ENCODE measurements at places on chromosomes 13 and 19.

- no peak for DNase-seq
These were observed 142.4 kb downstream of the MYCBP2 start for GRCh38 chr13:77184455-77184854.

DNA sequence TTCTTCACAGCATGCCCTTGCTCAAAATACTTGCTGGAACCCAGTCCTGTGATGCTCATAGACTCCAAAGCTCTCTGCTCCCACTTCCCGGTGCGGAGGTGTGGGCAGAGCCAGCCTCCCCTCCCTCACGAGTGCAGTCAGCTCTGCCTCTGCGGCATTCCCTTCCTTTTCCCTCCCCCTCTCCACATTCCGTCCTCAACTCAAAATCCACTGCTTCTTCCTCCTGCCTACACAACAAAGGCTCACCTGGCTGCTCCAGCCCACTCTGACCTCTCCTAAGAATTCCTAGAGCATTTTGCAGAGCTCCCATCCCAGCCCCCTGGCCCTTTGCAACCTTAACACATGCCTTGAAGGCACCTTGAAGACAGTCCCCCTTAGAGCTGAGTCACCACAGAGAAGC, 527.9 kb downstream of the MYO16 start:
- DNase-seq = no peak

GRCh38 chr19:47549261-47549862, 23.6 kb downstream of the ZNF541 start:
- no peak for DNase-seq

DNA sequence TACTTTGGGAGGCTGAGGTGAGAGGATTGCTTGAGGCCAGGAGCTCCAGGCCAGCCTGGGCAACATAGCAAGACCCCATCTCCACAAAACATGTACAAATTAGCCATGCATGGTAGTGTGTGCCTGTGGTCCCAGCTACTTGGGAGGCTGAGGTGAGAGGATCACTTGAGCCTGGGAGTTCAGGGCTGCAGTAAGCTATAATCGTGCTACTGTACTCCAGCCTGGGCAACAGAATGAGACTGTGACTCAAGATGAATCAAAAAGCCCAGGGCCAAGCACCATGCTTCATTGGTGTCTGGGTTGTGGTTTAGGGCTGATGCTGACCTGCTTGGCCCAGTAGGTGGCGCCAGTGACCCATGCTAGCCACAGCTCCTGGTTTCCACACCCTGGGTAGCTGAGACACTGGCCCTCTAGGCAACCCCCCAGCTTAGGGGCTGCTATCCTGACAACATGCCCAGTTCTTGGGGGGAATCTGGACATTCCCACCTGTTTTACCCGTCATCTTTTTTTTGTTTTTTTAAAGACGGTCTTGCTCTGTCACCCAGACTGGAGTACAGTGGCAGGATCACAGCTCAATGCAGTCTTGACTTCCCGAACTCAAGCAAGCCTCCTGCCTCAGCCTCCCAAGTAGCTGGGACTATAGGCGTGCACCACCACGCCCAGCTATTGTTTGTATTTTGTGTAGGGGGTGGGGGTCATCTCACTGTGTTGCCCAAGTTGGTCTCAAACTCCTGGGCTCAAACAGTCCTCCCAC, 5.5 kb downstream of the CCDC124 start:
- peak; percentile 60 for DNase-seq

DNA sequence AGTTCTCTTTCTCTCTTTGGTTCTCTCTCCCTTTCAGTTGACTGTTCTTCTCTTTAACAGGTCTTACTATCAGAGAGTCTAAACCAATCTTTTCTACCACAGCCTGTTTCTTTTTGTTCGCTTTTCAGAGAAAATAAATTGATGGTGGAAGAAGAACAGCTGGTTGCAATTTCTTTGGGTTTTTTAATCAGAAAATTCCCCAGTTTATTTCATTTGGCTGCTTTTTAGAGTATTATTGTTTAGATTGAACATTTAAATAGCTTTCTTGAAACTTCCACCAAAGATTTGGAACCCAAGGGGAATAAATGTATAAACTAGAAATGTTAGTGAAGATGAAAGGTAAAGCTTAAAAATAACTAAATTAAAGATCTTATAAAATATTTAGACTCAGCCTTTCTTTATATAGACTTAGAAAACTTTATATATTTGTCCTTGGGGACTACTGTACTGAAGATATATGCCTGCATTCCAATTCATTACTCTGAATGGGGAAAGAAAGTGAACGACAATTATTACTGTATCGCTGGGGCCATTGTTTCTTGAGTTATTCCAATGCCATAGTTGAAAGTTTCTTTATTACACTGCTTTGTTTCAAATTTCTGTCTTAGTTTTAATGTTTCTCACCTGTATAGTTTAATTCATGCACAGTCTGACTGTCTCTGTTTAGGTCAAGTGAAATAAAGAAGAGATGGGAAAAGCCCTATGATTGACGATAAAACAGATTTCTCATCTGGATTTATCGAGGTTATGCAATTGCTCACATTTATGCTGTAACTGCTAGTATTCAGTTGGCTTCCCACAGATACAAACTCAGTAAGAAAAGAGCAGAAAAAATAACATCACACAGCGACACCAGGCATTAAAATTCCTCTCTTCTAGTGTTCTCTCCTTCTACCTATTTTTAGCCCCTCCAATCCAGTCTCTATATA, 169.4 kb upstream of the CSNK1A1L start:
- no peak for DNase-seq

DNA sequence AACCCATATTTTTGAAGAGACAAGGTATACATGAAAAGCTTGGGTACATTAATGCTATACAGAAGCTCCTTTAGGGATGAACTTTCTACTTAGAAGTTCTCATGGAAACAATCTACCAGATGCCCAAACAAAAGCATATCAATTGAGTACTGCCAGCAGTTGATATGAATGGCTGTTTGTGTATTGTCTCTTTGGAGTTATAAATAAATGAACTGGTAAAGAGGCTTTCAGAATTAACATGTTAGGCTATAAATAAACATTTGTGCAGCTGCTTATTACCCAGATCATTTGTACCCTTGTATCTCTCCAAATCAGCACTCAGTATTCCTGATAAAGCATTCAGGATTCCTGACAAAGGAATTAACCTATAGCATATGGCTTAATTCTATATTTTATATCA, 418.9 kb downstream of the FGF14 start:
- DNase-seq = no peak

GRCh38 chr19:588741-589692, 664 bp upstream of the HCN2 start:
- DNase-seq = no peak

DNA sequence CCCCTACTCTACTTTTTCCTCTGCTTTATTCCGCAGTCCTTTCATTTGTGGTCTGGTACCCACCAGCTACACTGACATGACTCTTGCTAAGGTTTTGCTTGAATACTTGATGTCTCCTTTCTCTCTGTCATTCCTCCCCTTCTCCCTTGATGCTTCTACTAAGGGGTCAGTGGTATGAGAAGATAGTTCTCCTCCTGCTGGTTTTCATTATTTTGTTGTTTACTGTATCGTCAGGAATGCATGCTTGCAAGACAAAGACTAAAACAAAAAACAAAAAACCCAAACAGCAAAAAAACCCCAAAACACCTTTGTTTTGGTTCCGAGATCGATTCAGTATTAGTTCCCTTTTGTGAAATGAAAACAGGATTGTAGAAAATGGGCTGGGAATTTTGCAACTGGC, 59.5 kb downstream of the PCCA start:
- no peak for DNase-seq

- DNase-seq = no peak
These were observed 5.2 kb downstream of the NXNL1 start for GRCh38 chr19:17455308-17456123.

- no peak for DNase-seq
These were observed 294.9 kb downstream of the NDFIP2 start for GRCh38 chr13:79775830-79776229.
